ENCODE measurements at places on chromosomes 3 and 15. TPM values are rescaled to one million over a fixed set of nuclear protein-coding genes. Genes with fewer than 3 reads are reported as not detected.
A peak's percentile ranks its signal among the peaks of the same experiment; 100 is the strongest.

GRCh38 chr3:9087831-9088413, 124.7 kb upstream of the RAD18 start:
- DNase-seq: no peak

DNA sequence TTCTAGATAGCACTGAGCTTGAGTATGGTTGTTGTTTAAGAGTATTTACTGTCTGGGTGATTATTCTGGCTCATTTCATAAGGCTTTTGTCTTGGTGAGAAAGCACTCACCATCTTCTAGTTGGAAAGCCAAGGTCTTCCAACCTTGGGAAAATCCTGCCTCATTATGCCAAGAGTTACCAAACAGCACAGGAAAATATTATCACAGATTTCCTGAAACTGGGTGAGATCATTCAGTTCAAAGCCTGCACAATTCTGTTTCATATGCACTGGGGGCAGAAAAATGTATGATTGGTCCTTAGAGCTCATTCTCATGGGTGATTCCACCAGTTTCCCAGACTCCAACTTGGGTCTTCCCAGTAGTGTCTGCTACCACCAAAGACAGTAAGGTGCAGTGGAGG, 291.8 kb downstream of the RORA start:
- DNase-seq: no peak

- DNase-seq: no peak
These were observed 347.7 kb upstream of the TGFBR2 start for GRCh38 chr3:30258426-30259392.

- peak; percentile 66 for DNase-seq
These were observed 42.4 kb downstream of the CP start for GRCh38 chr3:149179220-149179619.

- DNase-seq: peak; percentile 10
These were observed 280.8 kb upstream of the UBE2E2 start for GRCh38 chr3:22922317-22922716.

DNA sequence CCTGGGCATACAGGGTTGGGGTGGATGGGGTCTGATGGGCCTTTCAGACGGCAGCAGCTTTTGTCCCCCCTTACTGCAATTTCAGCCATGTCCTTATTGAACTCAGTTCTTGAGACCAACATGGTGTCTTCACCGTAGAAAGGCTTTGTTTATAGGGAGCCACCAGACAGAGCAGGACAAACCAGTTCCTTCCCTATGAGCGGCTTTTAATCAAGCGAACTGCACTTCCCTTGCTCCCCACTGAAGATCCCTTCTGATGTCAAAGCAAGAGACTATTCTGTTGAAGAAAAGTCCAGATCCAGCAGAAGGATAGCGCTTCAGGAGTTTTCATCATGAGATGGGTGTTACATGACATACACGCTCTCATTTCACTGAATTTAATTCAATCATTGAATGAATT, 100.4 kb downstream of the CD47 start:
- DNase-seq: no peak

DNA sequence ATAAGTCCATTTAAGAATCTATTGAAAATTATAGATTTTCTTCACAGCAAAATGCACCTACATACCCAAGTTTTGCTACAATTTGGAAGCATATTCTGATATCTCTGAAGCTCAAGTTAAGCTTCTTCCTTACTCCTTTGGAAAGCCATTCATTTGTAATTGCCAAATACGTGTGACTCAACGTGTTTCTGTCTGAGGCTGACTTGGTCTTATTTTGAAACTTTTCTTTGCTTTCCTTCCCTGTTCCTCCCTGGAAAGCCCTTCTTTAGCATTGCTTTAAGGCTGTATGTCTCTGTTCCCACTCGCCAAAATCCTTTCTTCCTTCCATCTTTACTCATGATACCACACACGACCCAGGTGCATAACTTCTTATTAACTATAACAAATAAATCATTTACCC, 232.0 kb downstream of the ZBBX start:
- no peak for DNase-seq

GRCh38 chr3:17901893-17902292, 159.5 kb upstream of the TBC1D5 start:
- peak; percentile 23 for DNase-seq

GRCh38 chr3:65473736-65474135, 565.0 kb downstream of the MAGI1 start:
- peak; percentile 62 for DNase-seq

DNA sequence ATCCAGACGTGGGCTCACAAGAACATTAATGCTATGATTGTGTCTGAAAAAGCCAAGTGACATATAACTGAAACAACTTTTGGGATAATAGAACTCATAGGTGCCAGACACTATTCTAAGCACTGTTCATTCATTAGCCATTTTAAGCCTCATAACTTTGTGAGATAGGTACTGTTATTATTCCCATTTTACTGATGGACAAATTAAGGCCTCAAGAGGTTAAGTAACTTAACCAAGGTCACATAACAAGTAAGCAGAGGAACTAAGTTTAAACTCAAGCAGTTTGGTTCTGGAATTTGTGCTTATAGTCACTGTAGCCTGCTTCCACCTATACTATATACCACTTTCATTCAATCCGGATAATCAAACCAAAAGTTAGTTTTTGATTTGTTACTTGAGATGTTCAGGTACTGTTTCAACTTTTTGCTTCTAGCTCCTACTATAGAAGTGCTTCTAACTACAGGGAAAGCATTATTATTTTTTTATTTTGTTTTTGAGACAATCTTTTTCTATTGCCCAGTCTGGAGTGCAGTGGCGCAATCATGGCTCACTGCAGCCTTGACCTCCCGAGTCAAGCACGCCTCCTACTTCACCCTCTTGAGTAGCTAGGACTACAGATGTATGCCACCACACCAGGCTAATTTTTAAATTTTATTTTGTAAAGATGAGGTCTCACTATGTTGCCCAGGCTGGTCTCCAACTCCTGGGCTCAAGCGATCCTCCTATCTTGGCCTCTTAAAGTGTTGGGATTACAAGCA, 41.9 kb downstream of the TIPARP start:
- DNase-seq: no peak

DNA sequence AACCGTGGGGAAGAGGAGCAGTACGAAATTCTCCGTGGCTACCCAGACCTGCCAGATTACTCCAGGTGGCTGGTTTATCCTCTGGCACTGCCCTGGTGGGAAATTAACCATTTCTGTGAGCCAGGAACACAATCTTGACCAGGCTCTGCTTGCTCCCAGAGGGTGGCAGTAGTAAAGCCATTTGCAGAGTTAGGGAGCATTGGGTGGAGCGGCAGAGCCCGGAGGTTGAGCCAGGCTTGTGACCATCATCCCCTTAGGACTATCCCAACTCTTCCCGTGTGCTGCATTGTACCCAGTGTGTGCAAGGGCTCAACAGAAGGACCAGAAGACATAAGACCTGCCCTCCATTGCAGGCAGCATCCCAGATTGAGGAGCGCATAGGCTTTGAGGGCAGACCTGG, 5.3 kb downstream of the KNG1 start:
- DNase-seq: peak; percentile 56

DNA sequence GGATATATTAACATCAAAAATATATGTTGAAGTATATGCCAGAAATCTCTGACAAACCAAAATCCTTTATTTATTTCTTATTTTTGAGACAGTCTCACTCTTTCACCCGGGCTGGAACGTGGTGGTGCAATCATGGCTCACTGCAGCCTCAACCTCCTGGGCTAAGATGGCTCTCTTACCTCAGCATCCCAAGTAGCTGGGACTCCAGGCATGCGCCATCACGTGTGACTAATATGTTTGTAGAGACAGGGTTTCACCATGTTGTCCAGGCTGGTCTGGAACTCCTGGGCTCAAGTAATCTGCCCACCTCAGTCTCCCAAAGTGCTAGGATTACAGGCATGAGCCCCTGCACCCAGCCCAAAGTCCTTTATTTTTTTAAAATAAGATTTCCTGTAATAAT, 11.9 kb downstream of the FAIM start:
- DNase-seq: no peak

DNA sequence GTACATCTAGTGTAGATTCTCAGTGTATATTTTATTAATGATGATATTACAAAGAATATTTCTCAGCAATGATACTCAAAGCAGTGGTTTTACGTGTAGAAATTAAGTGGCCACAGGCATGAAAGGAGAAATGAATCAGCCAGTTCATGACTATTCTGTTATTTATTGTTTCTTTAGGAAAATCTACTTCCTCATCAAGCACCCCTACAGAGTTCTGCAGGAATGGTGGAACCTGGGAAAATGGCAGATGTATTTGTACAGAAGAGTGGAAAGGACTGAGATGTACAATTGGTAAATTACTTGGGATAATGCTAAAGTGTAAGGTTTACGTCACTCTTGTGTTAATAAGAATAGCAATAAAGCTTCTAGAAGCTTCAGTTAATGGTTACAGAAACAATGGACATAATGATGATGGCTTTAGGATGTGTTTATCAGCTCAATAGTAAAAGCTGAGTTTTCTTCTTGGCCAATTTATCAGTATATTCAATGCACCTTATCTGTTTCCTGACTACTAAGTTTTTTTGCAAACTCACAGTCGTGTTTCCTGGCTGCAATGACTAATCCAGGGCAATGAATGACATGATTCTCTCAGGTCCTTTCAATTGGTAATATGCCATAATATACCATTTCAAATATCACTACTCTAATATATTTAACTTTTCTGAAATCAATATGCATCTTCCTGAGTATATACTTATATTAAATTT, 20.2 kb downstream of the ADGRG7 start:
- peak; percentile 47 for DNase-seq

GRCh38 chr3:71465371-71466036, 118.0 kb downstream of the FOXP1 start:
- DNase-seq: no peak

GRCh38 chr15:79505956-79506355, 73.8 kb downstream of the MINAR1 start:
- DNase-seq: peak; percentile 15

- no peak for DNase-seq
These were observed 15.0 kb downstream of the CEP152 start for GRCh38 chr15:48795901-48796300.

- DNase-seq: no peak
These were observed 59.7 kb downstream of the RPN1 start for GRCh38 chr3:128590948-128591347.

- DNase-seq: peak; percentile 79
These were observed 8.5 kb downstream of the TMEM212 start for GRCh38 chr3:171851660-171852058.

DNA sequence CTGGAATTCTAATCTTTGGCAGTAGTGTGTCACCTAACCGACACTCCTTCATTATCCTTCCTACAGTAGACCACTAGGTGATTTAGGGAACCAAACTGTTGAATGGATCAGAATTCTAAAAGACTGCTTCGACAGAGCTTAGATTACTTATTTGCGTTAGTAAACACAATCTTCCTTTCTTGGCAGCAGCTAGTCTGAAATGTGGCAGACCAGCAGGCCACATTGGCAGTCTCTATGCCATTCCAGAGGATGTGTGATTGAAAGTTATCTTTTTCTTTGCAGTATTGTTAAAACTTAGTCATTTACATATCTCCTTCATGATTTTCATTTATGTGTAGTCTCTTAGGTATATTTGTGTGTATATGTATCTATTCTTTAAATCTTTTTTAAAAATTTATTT, 23.6 kb downstream of the MBNL1 start:
- DNase-seq: no peak

Gene ADGRG7
- not detected for total RNA-seq

Gene CAND2
- 0.60 TPM for total RNA-seq

Gene GPR176
- 58.1 TPM for total RNA-seq

Gene RFTN1
- 38.4 TPM for total RNA-seq
